ENCODE measurements at places on chromosomes 1 and 21. TPM values are rescaled to one million over a fixed set of nuclear protein-coding genes. Genes with fewer than 3 reads are reported as not detected.

Gene ZC3H12A
- 32.7 TPM for total RNA-seq

Gene MEAF6
- 102 TPM for total RNA-seq

Gene RORC
- total RNA-seq = 1.5 TPM

Gene TENT5C
- total RNA-seq = 4.1 TPM

Gene EPHA10
- not detected for total RNA-seq

Gene FOXD2
- 0.18 TPM for total RNA-seq

Gene HNRNPCL4
- total RNA-seq = not detected

Gene NR1I3
- total RNA-seq = not detected

GRCh38 chr1:188372821-188373220, 1544.1 kb downstream of the PLA2G4A start:
- no peak for DNase-seq

DNA sequence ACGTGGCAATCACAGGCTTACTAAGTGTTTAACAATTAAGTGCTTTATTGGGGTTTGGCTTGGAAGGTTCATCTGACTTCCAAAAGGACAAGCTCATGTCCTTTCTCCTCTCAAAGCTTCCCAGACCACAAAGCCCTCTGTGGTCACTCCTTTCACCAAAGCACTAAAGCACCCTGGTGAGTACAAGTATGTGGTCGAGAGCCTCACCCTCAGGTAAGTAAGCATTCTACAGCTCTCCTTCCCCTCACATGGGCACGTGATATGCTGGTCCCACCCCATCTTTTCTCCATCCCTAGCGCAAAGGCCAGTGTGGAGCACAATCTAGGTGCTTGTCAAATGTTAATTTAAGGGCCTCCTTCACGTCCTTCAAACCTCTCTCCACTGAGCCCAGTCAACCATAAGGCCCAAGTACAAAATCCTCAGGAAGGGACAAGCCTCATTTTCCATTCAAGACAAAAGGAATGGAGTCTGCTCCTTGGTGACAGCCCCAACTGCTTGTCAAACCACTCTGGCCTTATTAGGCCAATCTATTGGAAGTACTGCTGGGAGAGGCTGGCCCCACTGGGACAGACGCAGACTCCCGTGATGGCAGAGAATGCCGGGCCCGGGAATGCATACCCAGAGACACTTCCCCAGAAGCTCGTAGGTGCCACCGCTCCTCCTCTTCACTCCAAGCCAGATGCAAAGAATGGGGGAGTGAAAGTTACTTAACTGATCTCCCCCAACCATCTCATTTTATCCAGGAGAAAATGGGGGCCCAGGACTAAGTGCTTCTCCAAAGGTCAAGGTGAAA, 7.8 kb downstream of the STMN1 start:
- no peak for DNase-seq

DNA sequence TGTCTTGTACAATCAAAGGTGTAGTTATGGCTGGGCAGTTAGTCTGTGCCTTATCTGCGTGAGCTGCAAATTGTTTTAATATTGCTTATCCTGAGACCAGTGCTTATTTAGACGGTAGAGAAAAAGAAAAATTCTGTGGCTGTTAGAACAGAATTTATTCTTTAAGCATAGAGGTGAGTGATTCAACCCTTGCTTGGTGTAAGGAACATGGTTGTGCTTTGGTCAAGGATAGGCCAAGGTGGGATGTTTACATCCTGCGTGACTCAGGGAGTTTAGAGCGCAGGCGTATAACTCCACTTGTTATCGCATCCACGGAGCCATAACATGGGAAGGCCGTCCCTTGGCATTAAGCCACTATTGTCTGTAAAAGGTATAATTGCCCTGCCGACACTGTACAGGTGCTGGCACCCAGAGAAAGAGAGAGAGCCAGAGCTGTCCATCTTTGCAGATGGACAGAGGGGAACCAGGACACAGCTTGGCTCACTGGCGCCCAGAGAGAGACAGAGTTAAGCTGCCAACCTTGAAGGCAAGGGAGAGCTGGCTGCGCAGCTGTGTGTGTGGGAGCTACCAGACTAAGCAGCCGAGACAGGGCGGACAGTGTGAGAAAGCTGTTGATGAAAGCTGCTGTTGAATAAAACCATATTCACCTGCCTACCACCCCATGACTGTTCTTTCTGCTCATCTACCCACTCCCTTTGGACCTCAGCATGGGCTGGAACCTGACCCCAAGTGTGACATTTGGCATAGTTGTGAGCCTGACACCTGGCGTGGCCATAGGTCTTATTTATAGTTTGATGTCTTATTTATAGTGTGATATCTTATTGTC, 200.4 kb downstream of the DYRK1A start:
- no peak for DNase-seq

DNA sequence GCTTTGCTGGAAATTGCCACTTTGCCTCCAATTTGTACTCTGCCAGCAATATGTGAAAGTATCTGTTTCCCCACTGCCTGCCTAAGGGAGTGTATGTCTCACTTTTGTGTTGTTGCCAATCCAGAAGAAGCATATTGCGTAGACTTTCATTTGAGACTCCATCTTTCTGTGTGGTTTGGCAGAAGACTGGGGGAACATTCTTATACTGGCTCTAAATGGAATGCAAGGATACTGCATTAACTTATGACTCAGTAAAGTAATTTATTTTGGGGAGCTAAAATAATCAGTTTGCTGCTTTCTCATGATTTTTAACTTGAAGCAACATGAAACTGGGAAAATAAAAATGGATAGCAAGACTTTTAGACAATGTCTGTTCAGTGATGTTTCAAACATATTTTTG, 107.7 kb upstream of the TMPRSS2 start:
- no peak for DNase-seq

DNA sequence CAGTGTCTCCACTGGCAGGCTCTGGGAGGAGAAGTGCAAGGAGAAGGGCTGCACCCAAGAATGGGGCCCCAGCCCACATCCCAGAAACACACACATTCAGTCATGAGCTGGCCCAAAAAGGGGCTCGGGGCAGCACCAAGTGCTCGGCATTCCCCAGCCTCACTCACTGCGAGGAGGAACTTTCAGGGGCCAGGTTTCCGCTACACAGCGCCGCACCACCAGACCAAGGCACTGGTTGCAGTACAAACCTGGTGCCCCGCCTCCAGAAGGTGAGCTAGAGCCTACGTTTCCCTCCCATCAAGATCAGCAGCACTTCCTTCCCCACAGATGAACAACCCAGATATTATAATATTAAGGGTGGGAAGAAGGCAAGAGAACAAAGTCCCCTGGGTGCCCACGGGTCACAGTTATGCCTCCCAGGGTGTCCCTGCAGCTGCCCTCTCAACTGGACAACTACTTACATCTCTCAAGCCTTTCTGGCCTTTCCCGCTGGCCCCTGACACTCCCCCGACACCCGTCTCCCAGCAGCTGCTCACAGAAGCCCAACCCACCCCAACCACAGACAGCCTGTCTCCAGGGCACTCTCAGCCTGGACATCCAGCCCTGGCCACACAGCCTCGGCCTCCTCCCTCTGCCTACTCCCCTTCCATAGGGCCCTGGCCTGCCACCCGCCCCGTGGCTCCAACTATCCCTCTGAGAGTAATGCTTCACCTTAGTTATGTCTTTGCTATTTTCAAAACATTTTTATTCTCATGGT, 3.8 kb downstream of the PBXIP1 start:
- DNase-seq = peak; percentile 50

DNA sequence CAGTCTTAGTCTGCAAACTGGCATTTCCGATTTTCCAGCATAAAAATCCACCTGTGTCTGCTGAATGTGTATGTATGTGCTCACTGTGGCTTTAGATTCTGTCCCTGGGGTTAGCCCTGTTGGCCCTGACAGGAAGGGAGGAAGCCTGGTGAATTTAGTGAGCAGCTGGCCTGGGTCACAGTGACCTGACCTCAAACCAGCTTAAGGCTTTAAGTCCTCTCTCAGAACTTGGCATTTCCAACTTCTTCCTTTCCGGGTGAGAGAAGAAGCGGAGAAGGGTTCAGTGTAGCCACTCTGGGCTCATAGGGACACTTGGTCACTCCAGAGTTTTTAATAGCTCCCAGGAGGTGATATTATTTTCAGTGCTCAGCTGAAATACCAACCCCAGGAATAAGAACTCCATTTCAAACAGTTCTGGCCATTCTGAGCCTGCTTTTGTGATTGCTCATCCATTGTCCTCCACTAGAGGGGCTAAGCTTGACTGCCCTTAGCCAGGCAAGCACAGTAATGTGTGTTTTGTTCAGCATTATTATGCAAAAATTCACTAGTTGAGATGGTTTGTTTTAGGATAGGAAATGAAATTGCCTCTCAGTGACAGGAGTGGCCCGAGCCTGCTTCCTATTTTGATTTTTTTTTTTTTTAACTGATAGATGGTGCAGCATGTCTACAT, 2.5 kb upstream of the OLFML3 start:
- no peak for DNase-seq

GRCh38 chr1:42807056-42807668, 9.8 kb upstream of the ERMAP start:
- no peak for DNase-seq

DNA sequence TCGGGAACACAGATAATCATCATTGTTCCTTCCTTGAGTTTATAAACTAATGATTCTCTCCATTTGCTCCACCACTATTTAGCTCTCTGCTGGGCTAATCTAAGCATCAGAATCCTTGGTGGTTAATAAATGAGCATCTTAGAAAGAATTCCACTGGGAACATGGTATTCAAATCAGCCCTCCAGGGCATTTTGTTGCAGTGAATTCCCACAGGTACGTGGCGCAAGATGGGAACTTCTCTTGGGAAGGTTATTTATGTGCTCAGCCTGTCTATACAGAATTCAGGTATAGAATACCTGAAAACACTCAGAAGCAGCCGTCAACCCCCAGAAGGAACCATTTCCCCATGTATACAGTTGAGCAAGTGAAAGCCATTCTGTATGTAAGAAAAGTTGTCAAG, 131.5 kb downstream of the NTNG1 start:
- DNase-seq = no peak

- no peak for DNase-seq
Measured at GRCh38 chr1:204473400-204473965, 21.1 kb downstream of the PIK3C2B start.

DNA sequence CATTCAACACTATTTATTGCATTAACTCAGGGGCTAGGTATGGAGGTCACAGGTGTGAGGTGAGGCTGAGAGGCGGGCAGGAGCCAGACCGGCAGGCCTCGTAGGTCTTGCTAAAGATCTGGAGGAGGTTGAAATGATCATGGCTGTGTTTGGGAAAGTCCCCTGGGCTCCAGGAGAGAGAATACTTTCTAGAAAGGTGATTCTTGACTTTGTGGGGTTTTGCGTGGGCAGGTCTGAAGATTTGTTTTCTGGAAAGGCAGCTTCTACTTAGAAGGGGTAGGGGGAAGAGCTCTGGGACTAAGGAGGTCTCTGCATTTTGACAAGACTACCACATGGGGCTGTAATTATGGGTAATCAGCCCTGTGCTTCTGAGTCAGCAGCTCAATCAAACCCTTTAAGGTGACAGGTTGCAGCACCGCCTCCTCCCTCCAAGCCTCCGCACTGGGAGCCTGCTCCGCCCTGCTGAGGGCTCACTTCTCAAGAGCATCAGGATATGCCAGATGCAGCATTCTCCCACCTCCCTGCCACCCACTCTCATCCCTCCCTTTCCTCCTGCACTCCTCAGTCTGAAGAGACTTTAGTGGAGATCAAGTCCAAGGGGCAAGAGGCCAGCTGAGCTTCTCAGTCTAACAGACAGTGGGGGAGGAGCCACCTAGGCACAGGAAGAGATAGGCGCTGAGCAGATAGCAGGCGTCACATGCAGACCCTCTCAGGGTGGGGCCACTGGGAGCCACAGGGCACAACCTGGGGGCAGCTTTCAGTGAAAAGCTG, 30.5 kb downstream of the SLC30A1 start:
- DNase-seq = no peak

DNA sequence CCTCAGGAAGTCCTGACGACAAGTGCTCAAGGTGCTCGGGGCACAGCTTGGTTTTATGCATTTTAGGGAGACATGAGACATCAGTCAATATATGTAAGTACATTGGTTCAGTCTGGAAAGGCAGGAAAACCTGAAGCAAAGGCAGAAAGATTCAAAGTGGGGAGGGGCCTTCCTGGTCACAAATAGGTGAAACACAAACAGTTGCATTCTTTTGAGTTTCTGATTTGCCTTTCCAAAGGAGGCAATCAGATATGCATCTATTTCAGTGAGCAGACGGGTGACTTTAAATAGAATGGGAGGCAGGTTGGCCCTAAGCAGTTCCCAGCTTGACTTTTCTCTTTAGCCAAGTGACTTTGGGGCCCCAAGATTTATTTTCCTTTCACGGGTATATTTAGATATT, 8.9 kb upstream of the RNF187 start:
- DNase-seq = no peak

DNA sequence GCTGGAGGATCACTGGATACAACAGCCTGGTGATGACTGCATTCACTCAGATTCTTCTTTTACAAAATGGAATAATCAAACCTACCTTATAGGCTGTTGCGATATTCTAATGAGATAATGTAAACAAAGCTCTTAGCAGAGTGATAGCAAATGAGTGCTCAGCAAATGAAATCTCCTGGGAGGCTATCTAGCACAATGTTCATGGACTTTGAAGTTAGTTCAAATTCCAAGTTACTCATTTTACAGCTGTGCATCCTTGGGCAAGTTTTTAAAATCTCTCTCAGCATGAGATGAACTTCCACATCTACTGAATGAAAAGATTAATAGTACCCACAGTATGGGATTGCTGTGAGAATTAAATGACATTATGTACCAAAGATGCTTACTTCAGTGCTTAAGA, 80.8 kb upstream of the PAPPA2 start:
- no peak for DNase-seq

- no peak for DNase-seq
Measured at GRCh38 chr1:25854554-25854953, 4.7 kb downstream of the AUNIP start.

DNA sequence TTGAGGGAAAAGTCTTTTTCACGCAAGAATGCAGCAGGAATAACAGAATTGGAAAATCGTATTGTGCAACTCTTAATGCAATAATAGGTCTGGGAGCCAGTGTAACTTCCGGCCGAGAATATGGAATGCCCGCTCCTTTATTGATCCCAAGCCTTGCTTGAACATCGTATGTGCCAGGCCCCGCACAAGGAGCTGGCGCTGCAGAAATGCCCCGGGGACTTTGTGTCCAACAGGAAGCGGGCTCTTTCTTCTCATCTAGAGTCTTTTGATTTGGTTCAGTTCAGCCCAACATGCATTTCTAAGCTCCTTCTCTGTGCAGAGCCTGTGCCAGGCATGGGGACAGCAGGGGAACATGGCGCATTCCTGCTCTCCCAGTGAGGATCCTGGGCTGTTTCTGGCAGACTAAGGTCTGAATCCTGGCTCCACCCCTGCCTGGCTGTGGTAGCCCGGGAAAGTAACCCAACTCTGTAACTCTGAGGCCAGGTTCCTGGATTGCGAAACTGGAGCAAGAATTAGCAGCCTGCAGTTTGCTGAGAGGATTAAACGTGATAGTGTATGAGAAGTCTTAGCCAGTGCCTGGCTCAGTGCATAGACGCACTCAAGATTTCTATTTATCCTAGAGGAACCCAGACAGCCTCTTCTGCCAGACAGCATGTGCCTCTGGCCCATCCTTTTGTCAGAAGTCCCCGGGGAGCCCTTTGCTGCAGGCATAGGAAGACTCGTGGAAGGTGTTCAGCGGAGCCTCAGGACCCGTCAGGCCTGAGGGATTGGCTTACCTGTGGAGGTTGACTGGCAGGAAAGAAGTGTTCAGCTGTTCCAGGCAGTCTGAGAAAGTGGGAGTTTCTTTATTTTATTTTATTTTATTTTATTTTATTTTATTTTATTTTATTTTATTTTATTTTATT, 987 bp upstream of the CDCP2 start:
- DNase-seq = no peak

- no peak for DNase-seq
Measured at GRCh38 chr21:17250778-17251241, 262.0 kb upstream of the CXADR start.

GRCh38 chr1:6612641-6613360, 730 bp upstream of the PHF13 start:
- DNase-seq = no peak

GRCh38 chr1:2639607-2640521, 7.0 kb upstream of the MMEL1 start:
- no peak for DNase-seq

All from CD8-positive, alpha-beta memory T cell (primary cell).